Activated naive CD4-positive, alpha-beta T cell treated with anti-CD3 and anti-CD28 coated beads for 36 hours (primary cell): ENCODE measurements at places on chromosomes 12 and 14. TPM values are rescaled to one million over a fixed set of nuclear protein-coding genes. Genes with fewer than 3 reads are reported as not detected.

GRCh38 chr14:68392393-68393141 is 400.3 kb downstream of the ZFP36L1 start:
- H3K4me3 ChIP-seq: no peak overlapping the region
- no peak for DNase-seq
- H3K27me3 ChIP-seq: no peaks in the 10 kb centered on the region
- H3K4me1 ChIP-seq: peaks cover 3% of the 10 kb centered on the region
- no peak overlapping the region for H3K27ac ChIP-seq
- no peaks in the 10 kb centered on the region for H3K36me3 ChIP-seq

GRCh38 chr12:120581998-120582397 is 796 bp upstream of the POP5 start:
- H3K27me3 ChIP-seq: peaks cover 8% of the 10 kb centered on the region
- H3K4me1 ChIP-seq: peaks cover 41% of the 10 kb centered on the region
- peak; percentile 25 for DNase-seq
- peaks cover 20% of the 10 kb centered on the region for H3K36me3 ChIP-seq
- peak overlapping the region; percentile 98 for H3K4me3 ChIP-seq
- peak overlapping the region; percentile 89 for H3K27ac ChIP-seq

DNA sequence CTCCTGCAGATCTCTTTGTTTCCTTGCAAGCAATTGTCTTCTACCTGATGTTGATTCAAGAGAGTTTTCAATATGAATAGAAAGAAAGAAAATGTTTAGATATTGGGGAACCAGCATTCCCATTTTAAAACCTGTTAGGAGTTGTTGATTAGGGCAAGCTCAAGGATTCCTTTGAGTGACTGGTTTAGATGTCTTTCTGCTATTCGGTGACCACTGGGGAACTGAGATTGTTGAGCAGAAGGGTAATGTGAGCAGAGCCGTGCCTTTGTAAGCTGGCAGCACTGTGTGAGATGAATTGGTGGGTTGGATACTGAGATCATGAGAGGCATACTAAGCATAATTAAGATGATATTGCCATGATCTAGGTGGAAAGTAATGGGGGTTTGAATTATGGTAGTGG is 39.1 kb upstream of the PAPLN start:
- no peaks in the 10 kb centered on the region for H3K27me3 ChIP-seq
- peaks cover 32% of the 10 kb centered on the region for H3K36me3 ChIP-seq
- no peak for DNase-seq
- no peaks in the 10 kb centered on the region for H3K4me1 ChIP-seq
- no peak overlapping the region for H3K4me3 ChIP-seq

DNA sequence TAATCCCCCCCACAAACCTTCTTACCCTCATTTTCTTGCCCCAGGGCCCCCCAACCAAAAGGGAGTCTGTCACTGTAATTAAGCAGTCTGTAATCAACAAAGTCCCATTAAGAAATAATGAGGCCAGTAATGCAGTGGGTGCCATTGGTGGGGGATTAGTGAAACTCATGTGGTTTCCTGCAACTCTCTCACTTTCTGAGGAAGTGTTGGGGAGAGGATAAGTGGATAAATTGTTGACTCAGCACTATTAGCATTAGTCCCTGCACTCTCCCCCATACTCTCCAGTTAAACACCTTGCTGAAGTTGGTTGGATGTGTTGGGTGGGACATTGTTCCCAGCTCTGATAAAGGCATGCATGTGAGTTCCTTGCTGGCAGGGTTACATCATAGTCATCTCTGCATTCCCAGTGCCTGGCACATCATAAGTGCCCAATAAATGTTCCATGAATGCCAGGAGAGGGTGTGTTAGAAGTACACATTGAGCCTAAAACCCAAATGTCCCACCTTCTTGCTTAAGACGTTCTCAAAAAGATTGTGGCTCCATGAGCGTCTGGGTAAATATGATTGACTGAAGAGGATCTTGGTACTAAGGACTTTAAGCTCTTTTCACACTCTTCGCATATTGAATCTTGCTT is 45.8 kb upstream of the HOXC13 start:
- H3K4me1 ChIP-seq: no peaks in the 10 kb centered on the region
- H3K4me3 ChIP-seq: no peak overlapping the region
- no peak for DNase-seq
- H3K27me3 ChIP-seq: peaks cover 39% of the 10 kb centered on the region
- H3K36me3 ChIP-seq: no peaks in the 10 kb centered on the region
- no peak overlapping the region for H3K27ac ChIP-seq

GRCh38 chr14:102508774-102509745 is 516 bp downstream of the ANKRD9 start:
- H3K4me3 ChIP-seq: peak overlapping the region; percentile 61
- no peak for DNase-seq
- H3K36me3 ChIP-seq: peaks cover 6% of the 10 kb centered on the region
- no peak overlapping the region for H3K27ac ChIP-seq

GRCh38 chr12:12333407-12334366 is 16.4 kb downstream of the MANSC1 start:
- H3K36me3 ChIP-seq: no peaks in the 10 kb centered on the region
- H3K27ac ChIP-seq: no peak overlapping the region
- no peak overlapping the region for H3K4me3 ChIP-seq
- DNase-seq: no peak
- no peaks in the 10 kb centered on the region for H3K27me3 ChIP-seq
- H3K4me1 ChIP-seq: peaks cover 24% of the 10 kb centered on the region

GRCh38 chr14:76950055-76951020 is 78.2 kb downstream of the IRF2BPL start:
- no peak overlapping the region for H3K4me3 ChIP-seq
- peaks cover 43% of the 10 kb centered on the region for H3K4me1 ChIP-seq
- H3K27me3 ChIP-seq: no peaks in the 10 kb centered on the region
- no peak for DNase-seq
- peak overlapping the region; percentile 50 for H3K27ac ChIP-seq

GRCh38 chr14:81759541-81759940 is 225.9 kb upstream of the SEL1L start:
- H3K4me1 ChIP-seq: no peaks in the 10 kb centered on the region
- no peaks in the 10 kb centered on the region for H3K36me3 ChIP-seq
- H3K4me3 ChIP-seq: no peak overlapping the region
- no peak overlapping the region for H3K27ac ChIP-seq

DNA sequence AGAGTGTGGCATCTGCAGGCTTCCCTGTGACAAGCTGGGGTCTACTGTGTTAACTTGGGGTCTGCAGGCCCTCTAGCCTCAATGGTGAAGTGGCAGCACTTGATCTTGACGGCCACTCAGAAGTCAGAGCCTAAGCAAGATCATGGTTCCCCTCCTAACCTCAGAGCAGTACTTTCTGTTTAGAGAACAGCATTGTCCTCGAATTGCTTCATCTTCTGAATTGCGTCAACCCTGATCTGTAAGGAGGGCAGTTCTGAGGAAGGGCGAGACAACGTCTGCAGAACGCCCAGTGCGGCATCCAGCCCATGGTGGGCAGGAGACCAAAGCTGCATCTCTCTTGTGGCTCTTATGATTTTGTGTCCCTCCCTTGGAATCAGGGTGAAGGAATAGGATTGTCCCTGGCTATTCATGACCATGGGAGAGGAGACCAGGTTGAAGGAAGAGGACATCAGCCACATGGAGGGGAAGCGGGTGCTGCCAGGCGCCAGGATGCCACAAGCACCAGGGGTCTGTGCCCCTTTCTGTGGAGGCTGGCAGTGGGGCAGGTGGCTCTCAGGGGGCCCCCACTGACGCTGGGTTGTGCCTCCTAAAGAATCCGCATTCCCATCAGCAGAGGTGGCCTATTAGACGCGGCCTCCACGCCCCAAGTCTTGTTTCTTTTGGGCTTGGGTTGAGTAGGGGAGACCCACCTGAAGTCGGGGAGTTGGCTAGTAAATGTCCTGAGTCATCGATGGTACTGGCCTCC is 2.2 kb downstream of the SERPINA9 start:
- H3K4me3 ChIP-seq: no peak overlapping the region
- no peak overlapping the region for H3K27ac ChIP-seq
- H3K4me1 ChIP-seq: no peaks in the 10 kb centered on the region

- H3K36me3 ChIP-seq: no peaks in the 10 kb centered on the region
- no peaks in the 10 kb centered on the region for H3K4me1 ChIP-seq
- no peaks in the 10 kb centered on the region for H3K27me3 ChIP-seq
- DNase-seq: no peak
- no peak overlapping the region for H3K27ac ChIP-seq
Observed at GRCh38 chr14:39897657-39898056, 465.4 kb upstream of the FBXO33 start.

DNA sequence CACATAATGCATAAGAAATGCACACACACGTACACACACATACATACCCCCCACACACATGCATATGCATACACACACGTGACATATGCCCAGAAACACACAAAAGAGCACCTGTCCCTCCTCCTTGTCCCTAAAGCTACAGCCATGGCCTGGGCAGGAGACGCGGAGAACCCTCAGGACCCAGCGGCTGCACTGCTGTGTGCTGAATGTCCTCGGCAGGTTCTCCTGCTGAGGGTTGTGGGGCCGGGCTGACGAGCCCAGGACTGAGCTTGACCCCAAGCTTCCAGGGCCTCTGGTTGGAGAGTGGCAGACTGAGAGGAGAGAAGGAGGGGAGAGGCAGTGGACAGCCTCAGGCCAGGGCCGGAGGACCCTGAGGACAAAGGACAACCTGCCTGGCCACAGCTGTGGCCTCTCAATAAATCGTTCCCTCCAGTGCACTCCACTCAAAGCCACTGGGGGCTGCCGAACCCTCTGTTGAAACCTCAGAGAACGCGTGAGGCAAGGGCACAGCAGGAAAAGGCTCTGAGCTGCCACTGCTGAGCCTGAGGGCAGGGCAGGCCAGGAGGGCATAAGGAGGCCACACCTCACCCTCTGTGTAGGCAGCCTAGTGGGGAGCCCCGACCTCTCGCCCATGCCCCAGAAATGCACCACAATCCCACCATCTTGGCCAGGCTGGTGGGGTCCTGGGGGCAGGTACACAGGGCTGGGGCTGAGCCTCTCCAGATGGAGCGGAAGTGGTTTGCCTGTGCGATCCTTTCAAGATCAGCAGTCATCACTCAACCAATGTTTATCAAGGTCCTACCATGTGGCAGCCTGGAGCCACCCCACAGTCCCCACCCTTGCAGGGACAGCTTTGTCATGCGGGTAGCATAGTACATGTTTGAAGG is 3.1 kb downstream of the CACNA2D4 start:
- no peaks in the 10 kb centered on the region for H3K36me3 ChIP-seq
- peak; percentile 56 for DNase-seq
- peaks cover 2% of the 10 kb centered on the region for H3K27me3 ChIP-seq

- H3K4me1 ChIP-seq: peaks cover 73% of the 10 kb centered on the region
- no peaks in the 10 kb centered on the region for H3K27me3 ChIP-seq
- peak overlapping the region; percentile 84 for H3K27ac ChIP-seq
- peaks cover 4% of the 10 kb centered on the region for H3K36me3 ChIP-seq
- no peak for DNase-seq
Observed at GRCh38 chr14:89614009-89614691, 197.1 kb upstream of the FOXN3 start.

DNA sequence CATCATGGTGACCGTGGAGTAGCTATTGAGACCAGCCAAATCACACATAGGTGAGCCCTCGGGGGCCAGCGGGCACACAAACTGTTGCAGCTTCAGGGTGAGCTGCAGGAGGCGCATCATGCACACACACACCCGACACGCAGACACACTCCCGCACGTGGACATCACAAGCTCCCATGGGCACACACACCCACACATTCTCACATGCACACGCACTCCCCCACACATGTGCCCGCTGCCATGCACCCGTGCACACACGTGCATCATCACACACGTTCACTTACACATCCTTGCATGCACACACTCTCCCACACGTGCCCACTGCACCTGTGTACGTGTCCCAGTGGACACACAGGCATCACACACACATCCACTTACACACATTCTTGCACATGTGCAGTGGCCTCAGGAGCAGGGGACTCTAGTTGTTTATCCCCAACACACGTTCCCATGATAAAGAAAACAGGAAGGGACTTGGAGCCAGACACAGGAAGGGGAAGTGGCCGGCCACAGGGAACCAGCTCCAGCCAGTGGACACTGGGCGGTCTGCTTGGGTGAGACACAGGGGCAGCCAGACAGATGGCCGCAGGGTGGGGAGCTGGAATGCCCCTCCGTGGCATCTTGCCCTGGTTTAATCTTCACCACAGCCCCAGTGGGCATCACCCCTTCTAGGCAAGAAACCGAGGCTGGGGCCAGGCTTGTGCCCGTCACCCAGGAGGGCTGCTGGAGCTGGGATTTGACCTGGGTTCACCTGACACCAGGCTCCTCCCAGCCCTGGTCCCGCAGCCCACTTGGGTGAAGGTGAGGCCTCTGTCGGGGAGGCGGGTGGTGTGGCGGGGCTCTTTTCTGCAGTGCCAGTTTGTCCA is 49.7 kb downstream of the CYP46A1 start:
- peak; percentile 3 for DNase-seq
- H3K36me3 ChIP-seq: no peaks in the 10 kb centered on the region
- no peak overlapping the region for H3K27ac ChIP-seq
- peaks cover 37% of the 10 kb centered on the region for H3K27me3 ChIP-seq

DNA sequence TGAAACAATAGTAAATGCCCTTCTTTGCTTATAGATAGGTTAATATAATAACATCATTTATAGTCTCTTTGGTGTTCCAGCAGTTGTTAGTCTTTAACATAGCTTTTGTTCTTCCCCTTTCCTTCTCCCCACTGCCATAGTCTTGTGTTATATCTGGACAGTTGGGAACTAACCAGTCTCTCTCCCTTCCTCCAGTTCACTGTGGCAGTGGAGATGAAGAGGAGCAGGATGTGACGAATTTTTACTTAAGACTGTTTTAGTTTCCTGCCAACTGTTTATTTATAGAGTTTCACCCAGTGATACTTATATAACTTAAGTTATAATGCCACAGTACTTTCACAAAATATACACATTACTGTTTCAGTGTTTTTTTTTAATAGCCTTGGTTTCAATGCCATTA is 277.4 kb downstream of the PDZRN4 start:
- H3K4me3 ChIP-seq: no peak overlapping the region
- no peaks in the 10 kb centered on the region for H3K4me1 ChIP-seq
- no peaks in the 10 kb centered on the region for H3K27me3 ChIP-seq
- H3K36me3 ChIP-seq: no peaks in the 10 kb centered on the region

GRCh38 chr12:120247621-120248030 is 17.9 kb downstream of the PXN start:
- no peak for DNase-seq
- H3K4me1 ChIP-seq: peaks cover 75% of the 10 kb centered on the region
- no peaks in the 10 kb centered on the region for H3K27me3 ChIP-seq
- H3K27ac ChIP-seq: peak overlapping the region; percentile 37
- peaks cover 11% of the 10 kb centered on the region for H3K36me3 ChIP-seq

- DNase-seq: no peak
- no peak overlapping the region for H3K4me3 ChIP-seq
- no peaks in the 10 kb centered on the region for H3K36me3 ChIP-seq
- H3K4me1 ChIP-seq: peaks cover 16% of the 10 kb centered on the region
Observed at GRCh38 chr12:92242907-92243306, 97.3 kb upstream of the BTG1 start.

- no peaks in the 10 kb centered on the region for H3K27me3 ChIP-seq
- H3K36me3 ChIP-seq: no peaks in the 10 kb centered on the region
- no peak overlapping the region for H3K4me3 ChIP-seq
- no peak for DNase-seq
- H3K4me1 ChIP-seq: peaks cover 33% of the 10 kb centered on the region
Observed at GRCh38 chr14:105333613-105334364, 19.2 kb downstream of the PACS2 start.

GRCh38 chr12:25556153-25556552 is 3.1 kb upstream of the LMNTD1 start:
- H3K36me3 ChIP-seq: peaks cover 2% of the 10 kb centered on the region
- H3K27me3 ChIP-seq: no peaks in the 10 kb centered on the region
- H3K4me1 ChIP-seq: peaks cover 6% of the 10 kb centered on the region
- DNase-seq: no peak
- no peak overlapping the region for H3K4me3 ChIP-seq
- H3K27ac ChIP-seq: no peak overlapping the region

The ATL1 gene
- 1.0 TPM for total RNA-seq

The CCDC59 gene
- total RNA-seq: 87.1 TPM

The GCH1 gene
- 57.3 TPM for total RNA-seq

The COX14 gene
- 47.5 TPM for total RNA-seq

The AKAP3 gene
- total RNA-seq: 1.8 TPM

The FBXL14 gene
- 11.4 TPM for total RNA-seq

The PRPF40B gene
- total RNA-seq: 7.7 TPM

The GPR84 gene
- total RNA-seq: 1.2 TPM

The BEGAIN gene
- 5.6 TPM for total RNA-seq

The TTC8 gene
- 1.9 TPM for total RNA-seq

The ADGRD1 gene
- not detected for total RNA-seq
